ENCODE measurements at places on chromosomes 16 and 17. TPM values are rescaled to one million over a fixed set of nuclear protein-coding genes. Genes with fewer than 3 reads are reported as not detected.

Gene PROCA1
- 2.2 TPM for polyA plus RNA-seq

Gene CA7
- not detected for polyA plus RNA-seq

Gene PPM1E
- polyA plus RNA-seq, result 1.3 TPM

Gene BCL6B
- 6.9 TPM for polyA plus RNA-seq

Gene PRSS21
- not detected for polyA plus RNA-seq

Gene TBC1D3C
- polyA plus RNA-seq, result not detected

Gene ALDH3A1
- 0.09 TPM for polyA plus RNA-seq

Gene KRTAP17-1
- polyA plus RNA-seq, result not detected

Gene ABCC6
- 7.7 TPM for polyA plus RNA-seq

Gene SPNS2
- 16.2 TPM for polyA plus RNA-seq

Data from right cardiac atrium (tissue), 5 donors.